A673 (cell line): ENCODE measurements at places on chromosomes 3 and 15. TPM values are rescaled to one million over a fixed set of nuclear protein-coding genes. Genes with fewer than 3 reads are reported as not detected.
A peak's percentile ranks its signal among the peaks of the same experiment; 100 is the strongest.

GRCh38 chr15:60660290-60661051 is 181.5 kb upstream of the ICE2 start:
- peak; percentile 77 for DNase-seq

DNA sequence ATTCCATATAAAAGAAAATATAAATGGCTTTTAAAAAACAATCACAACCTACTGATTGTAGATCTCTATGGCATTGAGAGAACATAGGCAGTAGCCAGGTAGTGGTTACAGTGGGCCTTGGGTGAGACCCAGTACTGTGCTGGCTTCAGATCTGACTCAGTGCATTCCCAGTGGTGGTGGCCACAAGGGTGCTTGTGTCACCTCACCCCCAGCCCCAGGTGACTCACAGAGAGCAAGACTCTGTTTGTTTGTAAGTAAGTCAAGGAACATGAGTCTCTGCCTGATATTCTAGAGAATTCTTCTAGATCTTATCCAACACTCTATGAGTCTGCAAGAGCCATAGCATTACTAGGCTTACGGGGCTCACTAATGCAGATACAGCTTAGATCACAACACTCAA is 118.8 kb upstream of the AZI2 start:
- DNase-seq, result no peak

C3orf22 gene
- not detected in 2 replicates for total RNA-seq

STRIT1 gene
- total RNA-seq, result not detected in 2 replicates

GRCh38 chr3:42856544-42856943 is 19.1 kb downstream of the CYP8B1 start:
- no peak for DNase-seq

DNA sequence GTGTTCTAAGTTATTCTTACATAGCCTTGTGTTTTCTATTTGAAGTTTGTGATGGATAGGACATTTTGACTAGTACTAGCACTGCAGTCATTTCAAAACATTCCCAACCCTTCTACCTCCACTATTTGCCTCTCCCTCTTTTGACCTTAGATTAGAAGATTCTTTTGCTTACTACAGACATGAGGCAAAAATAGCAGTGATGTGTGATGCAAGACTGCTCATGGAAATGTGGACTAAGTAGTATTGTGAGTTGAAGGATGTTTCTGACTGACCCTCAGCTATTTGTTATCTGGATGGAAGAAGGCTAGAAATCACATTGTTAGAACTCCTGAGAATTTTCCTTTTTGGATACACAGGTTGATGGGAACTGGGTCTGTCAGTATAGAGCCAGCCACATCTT is 45.9 kb downstream of the ATP2C1 start:
- no peak for DNase-seq

DNA sequence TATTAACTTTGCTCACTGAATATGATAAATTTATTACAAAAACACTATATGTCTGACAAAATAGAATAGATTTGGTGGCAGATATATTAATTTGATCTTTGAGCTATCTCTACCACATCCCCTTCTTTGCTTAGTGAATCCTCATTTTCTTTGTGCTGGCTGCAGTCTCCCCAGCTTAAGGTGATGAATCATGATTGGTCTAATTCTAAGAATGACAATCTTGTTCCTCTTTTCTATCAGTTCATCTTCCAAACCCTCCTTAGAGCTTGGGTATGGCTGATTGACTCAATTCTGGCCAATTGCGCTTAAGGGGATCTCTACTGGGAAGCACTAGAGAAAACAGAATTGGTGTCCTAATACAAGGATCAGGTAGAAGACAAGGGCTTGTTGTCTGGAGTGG is 309.6 kb upstream of the GOLIM4 start:
- DNase-seq, result no peak

DNA sequence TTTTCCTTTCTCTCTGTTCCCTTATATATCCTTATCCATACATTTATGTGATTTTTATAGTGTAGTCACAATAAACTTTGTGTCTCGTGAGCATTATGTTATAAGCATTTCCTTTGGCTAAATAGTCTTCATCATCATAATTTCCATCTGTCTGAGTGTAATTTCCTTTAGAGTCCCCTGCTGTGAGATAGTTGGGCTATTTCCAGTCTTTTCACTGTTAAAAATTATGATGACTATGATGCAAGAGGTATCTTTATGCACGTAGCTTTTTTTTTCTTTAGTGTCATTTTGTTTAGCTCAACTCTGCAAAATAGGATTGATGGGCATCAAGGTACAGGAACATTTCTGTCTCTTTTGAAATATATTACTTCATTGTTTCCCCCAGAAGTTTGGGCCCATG is 26.9 kb upstream of the CA12 start:
- peak; percentile 77 for DNase-seq

DNA sequence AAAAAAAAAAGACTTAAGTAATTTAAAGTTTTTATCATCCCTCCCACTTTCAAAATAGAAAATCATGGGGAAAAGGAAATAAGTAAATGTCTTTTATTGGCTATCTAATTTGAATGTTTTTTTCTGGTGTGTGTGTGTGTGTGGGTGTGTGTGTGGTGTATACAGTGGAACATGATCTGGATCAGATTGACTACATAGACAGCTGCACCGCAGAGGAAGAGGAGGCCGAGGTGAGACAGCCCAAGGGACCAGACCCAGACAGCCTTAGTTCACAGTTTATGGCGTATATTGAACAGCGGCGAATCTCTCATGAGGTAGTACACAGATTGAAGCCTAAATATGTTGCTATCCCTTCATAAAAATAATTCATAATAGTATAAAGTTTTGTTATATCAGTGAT is 44.5 kb downstream of the LRCH3 start:
- DNase-seq, result no peak

- no peak for DNase-seq
These were observed 80.3 kb downstream of the CPN2 start for GRCh38 chr3:194270627-194271459.

DNA sequence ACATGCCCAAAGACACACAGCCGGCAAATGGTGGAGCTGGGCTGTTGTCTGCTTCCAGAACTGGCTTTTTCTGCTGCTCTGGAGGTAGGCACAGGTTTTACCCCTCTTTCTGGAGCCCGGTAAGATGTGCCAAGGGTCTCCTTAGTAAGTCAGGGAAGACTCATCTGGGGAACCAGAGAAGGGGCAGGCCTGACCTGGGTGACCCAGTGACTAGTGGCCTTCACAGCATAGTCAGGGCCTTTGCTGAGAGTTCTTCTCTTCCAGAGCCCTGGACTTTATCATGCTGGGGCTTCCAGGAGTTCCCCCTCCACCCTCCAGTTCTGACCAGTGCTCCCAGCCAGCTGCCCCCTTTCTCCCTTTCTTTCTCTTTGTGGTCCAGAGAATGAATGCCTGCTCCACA is 3.2 kb downstream of the CD276 start:
- no peak for DNase-seq

DNA sequence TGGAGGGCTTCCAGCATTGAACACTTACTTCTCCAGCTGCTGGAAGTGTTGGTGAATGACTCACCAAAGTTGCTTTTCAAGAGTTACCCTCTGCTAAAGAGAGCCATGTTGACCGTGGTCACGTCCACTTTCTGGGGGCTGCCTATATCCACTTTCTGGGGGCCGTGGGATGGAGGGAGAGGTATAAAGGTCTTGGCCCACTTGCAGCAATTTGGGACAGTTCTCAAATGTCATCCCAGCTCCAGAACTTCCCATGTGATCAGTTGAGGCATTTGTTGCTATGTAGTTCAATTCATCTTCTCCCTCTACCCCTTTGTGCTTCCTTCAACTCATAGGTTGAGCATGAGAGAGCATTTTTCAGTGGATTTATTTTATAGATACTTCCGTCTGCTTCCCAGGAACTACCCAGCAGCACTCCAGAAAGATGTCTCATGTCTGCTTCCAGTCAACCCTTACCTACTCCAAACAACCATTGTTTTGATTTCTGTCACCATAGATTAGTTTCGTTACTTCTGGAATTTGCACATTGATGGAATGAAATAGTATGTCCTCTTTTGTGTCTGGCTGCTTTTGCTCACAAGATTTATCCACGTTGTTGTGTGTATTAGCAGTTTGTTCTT is 130.6 kb downstream of the TCF12 start:
- DNase-seq, result no peak

MUC13 gene
- total RNA-seq, result not detected in 2 replicates

- no peak for DNase-seq
These were observed 237.5 kb downstream of the UBE2E2 start for GRCh38 chr3:23440416-23441294.

DNA sequence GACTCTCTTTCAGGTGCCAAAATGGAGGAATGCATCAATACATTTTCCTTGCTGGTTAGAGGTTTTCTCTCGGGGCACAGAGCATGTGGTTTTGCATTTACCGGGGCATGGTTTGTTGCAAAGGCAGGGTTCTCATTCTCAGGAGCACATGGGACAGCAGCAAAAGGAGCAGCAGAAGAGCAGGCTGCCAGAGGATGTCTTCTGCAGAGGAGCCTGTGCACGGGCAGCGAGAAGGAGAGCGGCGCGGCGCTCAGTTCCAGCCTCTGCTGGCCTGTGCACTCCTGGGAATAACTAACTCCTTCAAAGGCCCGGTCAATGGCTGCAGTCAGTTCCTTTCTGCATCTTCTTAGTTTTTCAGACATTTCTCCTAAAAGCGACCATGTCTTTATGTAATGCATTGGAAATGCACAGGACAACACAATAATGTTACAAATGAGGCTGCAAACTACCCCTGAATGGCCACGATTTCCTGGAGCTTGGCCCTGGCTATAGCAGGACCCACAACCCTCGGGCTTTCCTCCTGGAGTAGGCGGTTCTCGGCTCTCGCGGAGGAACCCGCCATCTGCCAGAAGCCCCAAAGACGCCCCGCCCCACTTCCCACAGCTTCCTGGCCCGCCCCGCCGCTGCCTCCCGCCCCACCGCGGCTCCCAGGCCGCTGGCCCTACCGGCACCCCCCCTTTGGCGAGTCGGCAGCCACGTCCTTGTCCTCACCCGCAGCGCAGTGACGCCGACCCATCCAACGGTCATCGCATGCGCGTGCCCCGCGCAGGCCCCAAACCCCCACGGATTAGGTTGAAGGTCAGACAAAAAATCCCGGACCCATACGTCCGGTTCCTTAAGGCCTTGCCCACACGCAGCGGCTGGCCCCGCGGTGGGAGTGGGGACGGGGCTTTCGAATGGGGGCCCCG is at the start of gene C3orf62:
C3orf62 (minus strand) TSS at position 758 of the 908 bp plus-strand sequence; CDS start at position 398, 360 bp downstream.
- peak; percentile 74 for DNase-seq

GOLGA6L4 gene
- 1.5 and 2.4 TPM in 2 replicates for total RNA-seq

GRCh38 chr15:44489464-44489863 is 47.5 kb upstream of the EIF3J start:
- DNase-seq, result peak; percentile 21

SNX22 gene
- 2.6 and 2.7 TPM in 2 replicates for total RNA-seq

CPA3 gene
- not detected in 2 replicates for total RNA-seq

- DNase-seq, result peak; percentile 69
These were observed 40.6 kb downstream of the AMOTL2 start for GRCh38 chr3:134333522-134334181.

DNA sequence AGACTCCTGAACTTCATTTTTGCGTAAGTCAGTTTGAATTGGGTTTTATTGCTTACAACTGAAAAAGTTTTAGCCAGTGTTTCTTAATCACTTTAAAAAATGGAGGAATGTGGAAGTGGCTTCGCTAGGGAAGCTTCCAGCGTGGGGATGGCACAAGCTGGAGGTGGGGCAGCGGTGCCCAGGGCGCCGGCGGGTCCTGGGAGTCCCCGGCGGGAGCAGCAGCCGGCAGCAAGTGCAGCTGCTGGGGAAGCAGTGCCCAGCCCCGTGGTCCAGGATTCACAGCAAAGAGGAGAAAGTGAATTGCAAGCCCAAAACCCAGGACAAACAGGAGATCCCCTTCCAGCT is 301.8 kb upstream of the PROK2 start:
- no peak for DNase-seq

DNA sequence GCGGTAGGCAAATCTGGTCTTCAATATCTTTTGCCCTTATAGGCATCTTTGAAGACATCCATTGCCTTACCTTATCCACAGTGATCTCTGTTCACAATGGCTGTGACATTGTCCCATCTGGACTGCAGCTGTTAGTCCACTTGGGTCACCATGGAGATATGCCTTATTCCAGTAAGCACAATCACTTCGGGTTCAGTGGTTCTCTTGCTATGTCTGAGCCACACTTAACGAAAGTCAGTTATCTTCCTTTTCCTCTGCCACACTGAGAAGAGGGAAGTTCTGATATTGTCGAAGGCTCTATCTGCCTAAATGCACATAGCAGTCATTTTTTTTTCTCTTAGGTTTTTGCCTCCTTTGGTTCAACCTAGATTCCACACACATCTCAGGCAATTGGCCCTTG is 119.0 kb upstream of the SATB1 start:
- DNase-seq, result no peak

IL17RE gene
- total RNA-seq, result 2.3 and 2.6 TPM in 2 replicates

ALS2CL gene
- total RNA-seq, result 0.20 and 0.24 TPM in 2 replicates

ZNF385D gene
- total RNA-seq, result not detected in 2 replicates

ARL13B gene
- total RNA-seq, result 18.4 TPM in 2 replicates

- no peak for DNase-seq
These were observed 41.9 kb downstream of the NMD3 start for GRCh38 chr3:161263057-161263456.

- no peak for DNase-seq
These were observed 20.2 kb downstream of the LRIG1 start for GRCh38 chr3:66480666-66481065.

LDHAL6B gene
- total RNA-seq, result not detected in 2 replicates

PLEKHO2 gene
- 7.7 and 8.9 TPM in 2 replicates for total RNA-seq

- no peak for DNase-seq
These were observed 15.3 kb upstream of the XXYLT1 start for GRCh38 chr3:195286115-195286872.

GRCh38 chr15:80452166-80452565 is 48.0 kb downstream of the ARNT2 start:
- DNase-seq, result no peak

HRG gene
- not detected in 2 replicates for total RNA-seq

PLXNA1 gene
- total RNA-seq, result 33.6 and 38.4 TPM in 2 replicates

DNA sequence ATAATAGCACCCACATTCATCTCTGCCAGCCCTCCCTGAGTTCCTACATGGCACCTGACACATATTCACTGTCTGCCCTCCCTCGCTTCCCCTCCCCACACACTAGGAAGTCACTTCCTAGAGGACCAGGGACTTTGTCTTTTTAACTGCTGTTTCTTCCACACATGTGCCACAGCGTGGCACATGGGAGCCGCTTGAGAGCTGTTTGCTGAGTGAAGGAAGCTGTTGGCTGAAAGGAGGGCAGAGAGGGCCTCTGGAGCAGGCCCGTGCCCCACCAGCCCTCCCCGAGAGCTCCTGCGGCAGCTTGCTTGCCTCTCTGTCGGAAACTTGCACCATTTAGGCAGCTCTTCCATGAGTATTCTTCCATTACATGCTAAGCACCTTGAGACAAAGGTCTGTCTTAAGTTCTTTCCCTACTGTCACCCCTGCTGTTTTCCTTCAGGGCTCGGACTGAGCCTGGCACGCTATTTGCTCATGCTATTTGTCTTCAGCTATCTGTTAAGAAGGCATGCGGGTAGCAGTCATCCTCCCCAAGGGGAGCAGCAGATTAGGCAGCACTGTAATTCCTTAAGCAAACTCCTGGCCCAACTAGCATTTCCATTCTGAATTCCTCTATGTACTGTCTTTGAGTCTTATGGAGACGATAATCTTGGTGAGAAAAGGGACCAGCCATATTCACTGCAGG is 72.2 kb downstream of the CACNA1D start:
- no peak for DNase-seq
